ENCODE measurements at places on chromosomes 1 and 21.

- DNase-seq, result no peak
Measured at GRCh38 chr1:203675596-203676347, 49.1 kb downstream of the ATP2B4 start.

GRCh38 chr21:41185802-41186201, 17.8 kb downstream of the BACE2 start:
- DNase-seq, result no peak

GRCh38 chr1:215657047-215657446, 89.9 kb downstream of the KCTD3 start:
- no peak for DNase-seq

GRCh38 chr1:23799570-23800399, 769 bp downstream of the GALE start:
- DNase-seq, result no peak

DNA sequence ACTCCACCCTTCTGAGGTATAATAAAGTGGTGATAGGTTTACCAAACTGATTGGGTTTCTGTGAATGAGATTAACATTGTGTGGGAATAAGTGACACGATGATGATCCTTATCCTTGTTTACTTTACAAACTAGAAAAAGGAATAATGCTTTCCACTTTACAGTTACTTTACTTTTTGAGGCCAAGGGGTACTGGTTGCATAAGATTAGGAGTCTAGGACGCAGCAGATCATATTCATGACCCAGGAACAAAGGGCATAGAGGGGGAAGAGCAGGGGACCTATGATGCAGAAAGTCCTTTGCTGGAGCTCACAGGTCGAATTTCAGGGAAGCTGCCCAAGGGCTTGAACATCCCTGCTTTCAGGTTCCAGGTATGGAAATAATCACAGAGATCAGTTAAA, 20.4 kb downstream of the FGGY start:
- no peak for DNase-seq

- DNase-seq, result no peak
Measured at GRCh38 chr1:40076895-40077312, 20.1 kb downstream of the PPT1 start.

DNA sequence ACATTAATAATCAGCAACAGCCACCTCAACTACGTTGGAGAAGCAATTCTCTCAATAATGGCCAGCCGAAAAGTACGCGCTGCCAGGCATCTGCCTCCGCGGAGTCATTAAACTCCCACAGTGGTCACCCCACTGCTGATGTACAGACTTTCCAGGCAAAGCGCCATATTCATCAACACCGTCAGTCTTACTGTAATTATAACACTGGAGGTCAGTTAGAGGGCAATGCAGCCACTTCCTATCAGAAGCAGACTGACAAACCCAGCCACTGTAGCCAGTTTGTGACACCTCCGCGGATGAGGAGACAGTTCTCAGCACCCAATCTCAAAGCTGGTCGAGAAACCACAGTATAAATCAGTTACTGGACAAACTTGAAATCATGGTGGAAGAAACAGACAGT, 93.9 kb downstream of the KIF1B start:
- no peak for DNase-seq

DNA sequence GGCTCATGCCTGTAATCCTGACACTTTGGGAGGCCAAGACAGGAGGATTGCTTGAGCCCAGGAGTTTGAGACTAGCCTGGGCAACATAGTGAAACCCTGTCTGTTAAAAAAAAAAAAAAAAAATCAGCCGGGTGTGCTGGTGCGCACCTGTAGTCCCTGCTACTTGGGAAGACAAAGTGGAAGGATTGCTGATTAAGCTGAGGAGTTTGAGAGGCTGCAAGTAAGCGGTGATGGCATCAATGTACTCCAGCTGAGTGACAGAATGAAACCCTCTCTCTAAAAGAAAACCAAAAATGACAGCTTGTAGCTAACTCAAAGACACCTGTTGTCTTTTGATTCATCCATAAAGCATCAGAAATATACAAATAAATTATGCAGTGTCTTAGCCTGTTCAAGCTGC, 31.8 kb downstream of the SIPA1L2 start:
- no peak for DNase-seq

DNA sequence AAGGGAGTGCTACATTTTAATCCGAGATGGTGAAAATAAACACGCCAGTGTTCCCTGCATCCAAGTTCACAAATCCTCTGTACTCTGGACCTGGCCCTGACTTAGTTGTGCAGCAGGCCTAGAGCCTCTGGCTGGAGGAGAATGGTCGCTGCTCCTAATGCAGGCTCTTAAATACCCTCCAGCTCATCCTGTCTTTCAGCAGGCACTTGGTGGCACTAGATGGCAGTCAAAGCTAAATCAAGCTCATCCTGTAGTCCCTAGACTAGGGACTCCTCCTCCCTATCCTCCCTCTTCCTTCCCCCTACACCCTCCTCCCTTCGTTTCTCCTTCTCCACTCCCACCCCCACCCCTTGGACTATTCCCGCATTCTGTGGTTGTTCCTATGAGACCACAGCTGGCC, 41.6 kb upstream of the MTR start:
- no peak for DNase-seq

GRCh38 chr1:26034504-26035202, 11.3 kb downstream of the SLC30A2 start:
- no peak for DNase-seq

GRCh38 chr1:153260585-153261280, 1.2 kb downstream of the LORICRIN start:
- no peak for DNase-seq

GRCh38 chr1:6972399-6972798, 187.1 kb downstream of the CAMTA1 start:
- no peak for DNase-seq

DNA sequence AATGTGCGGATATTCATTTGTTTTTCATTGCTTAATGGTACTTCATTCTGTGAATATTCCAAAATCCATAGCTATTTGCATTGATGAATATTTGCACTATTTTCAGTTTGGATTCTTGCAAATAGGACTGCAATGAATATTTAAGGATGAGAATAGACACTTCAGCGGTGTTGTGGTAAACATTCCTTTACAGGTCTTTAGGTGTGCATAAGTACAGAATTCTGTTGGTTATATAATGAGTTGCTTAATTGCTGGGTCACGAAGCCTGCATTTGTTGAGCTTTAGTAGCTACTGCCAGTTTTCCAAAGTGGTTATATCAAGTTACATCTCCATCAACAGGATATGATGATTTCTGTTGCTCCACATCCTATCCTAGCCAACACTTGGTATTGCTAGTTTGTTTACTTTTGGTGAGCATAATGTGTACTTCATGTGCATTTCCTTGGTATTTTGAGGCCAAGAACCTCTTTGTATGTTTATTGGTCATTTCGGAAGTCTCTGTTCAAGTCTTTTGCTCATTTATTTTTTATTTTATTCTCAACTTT, 64.2 kb upstream of the CYYR1 start:
- no peak for DNase-seq

DNA sequence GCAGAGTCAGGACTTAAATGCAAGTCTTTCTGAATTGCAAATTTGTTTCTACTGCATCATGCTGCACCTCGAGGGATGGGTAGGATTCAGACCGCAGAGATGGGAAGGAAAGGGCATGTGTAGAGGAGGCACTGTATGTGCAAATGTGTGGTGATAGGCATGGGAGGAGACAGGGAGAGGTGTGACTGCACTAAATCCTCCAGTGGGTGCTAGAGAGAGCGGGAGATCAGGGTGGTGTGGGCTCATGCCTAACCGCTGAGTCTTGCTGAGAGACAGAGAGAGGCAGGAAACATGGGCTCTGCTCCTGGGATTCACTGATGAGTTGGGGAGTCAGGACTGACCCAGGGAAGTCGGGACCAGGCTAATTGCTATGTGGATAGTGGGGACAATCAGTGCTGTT, 61.1 kb downstream of the PTPRU start:
- no peak for DNase-seq

- no peak for DNase-seq
Measured at GRCh38 chr21:43845386-43845785, 19.6 kb upstream of the AGPAT3 start.

GRCh38 chr1:178262120-178262500, 168.2 kb downstream of the RASAL2 start:
- DNase-seq, result no peak

DNA sequence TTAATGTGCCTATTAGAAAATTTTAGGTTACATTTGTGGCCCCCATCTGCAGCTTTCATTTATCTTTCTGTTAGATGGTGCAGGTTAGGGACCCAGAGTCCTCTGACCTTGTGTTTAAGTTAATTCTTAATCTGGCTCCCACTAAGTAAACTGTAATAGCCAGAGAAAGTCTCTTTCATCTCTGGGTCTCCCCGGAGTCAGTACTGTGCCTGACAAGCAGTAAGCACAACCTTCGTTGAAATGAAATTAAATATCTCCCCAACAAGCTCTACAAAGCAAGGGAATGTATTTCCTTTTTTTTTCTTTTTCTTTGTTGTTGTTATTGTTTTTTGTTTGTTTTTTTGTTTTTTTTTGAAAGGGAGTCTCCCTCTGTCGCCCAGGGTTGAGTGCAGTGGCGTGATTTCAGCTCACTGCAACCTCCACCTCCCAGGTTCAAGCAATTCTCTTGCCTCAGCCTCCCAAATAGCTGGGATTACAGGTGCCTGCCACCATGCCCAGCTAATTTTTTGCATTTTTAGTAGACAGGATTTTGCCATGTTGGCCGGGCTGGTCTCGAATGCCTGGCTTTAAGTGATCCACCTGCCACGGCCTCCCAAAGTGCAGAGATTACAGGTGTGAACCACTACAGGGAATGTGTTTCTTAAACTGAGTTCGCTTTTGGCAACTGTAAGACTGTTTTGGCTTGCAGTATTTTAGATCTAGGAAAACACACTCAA, 81.6 kb downstream of the HHIPL2 start:
- no peak for DNase-seq

GRCh38 chr1:197559244-197559643, 216.0 kb downstream of the DENND1B start:
- DNase-seq, result no peak

DNA sequence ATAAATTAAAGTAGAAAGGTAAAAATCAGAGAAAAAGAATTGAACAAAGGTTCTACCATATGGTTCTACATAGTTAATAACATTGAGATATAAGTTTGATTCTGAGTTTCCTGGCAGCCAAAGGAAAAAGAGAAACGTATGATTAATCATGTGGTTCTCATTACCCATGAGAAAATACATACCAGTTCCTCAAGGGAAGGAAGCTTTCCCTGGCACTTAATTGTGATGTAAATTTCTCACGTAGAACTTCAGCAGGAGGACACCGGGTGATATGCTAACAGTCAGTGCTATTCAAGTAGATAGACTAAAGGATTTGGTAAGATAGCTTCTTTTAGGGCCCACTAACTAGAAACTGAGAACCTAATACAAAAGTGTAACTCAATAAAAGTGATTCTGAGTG, 218.5 kb downstream of the NFIA start:
- DNase-seq, result no peak

- DNase-seq, result no peak
Measured at GRCh38 chr1:98211271-98211845, 290.5 kb upstream of the DPYD start.

DNA sequence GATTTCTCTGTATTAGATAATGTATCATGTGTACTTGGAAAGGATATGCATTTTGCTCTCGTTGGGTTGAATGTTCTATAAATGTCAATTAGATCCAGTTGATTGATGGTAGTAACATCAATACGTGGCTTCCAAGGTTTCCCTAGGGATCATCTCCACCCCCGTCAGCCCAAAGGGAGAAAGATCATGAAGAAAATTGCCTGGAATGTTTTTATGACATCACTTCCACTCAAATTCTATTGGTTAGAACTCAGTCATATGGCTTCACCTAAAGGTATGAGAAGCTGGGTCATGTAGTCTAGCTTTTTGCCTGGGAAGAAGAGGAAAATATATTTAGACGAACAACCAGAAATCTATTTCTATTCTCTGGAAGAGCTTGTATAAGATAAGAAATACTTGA, at the start of gene C1orf185:
Gene C1orf185, plus strand, starts transcription at position 253 of the 400 bp plus-strand sequence. Its CDS starts 6 bp downstream, at position 259.
- no peak for DNase-seq

DNA sequence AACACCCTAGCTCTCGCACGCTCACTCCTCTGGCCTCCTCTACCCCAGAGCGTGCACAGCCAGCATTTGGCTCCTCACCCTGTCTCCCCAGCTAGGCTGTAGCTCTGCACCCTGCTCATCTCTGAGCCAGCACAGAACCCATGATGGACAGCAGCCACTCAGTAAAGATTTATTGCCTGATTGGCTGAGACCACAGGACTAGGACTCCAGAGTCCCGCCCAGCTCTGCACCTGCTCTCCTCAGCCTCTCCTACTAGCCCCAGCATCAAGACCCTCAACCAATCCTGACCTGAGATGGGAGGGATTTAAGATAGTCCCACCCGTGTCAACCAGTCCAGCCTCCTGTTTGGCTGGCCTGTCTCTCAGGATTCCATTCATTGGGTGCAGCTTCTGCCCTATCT, 9.3 kb downstream of the C1QB start:
- DNase-seq, result no peak

- DNase-seq, result no peak
Measured at GRCh38 chr1:72485801-72486200, 203.5 kb upstream of the NEGR1 start.

- DNase-seq, result no peak
Measured at GRCh38 chr1:118217141-118217838, 32.3 kb upstream of the SPAG17 start.

GRCh38 chr1:220732621-220733020, 15.5 kb upstream of the MTARC2 start:
- DNase-seq, result no peak

- peak; percentile 59 for DNase-seq
Measured at GRCh38 chr1:41416552-41417334, 55.5 kb downstream of the FOXO6 start.

DNA sequence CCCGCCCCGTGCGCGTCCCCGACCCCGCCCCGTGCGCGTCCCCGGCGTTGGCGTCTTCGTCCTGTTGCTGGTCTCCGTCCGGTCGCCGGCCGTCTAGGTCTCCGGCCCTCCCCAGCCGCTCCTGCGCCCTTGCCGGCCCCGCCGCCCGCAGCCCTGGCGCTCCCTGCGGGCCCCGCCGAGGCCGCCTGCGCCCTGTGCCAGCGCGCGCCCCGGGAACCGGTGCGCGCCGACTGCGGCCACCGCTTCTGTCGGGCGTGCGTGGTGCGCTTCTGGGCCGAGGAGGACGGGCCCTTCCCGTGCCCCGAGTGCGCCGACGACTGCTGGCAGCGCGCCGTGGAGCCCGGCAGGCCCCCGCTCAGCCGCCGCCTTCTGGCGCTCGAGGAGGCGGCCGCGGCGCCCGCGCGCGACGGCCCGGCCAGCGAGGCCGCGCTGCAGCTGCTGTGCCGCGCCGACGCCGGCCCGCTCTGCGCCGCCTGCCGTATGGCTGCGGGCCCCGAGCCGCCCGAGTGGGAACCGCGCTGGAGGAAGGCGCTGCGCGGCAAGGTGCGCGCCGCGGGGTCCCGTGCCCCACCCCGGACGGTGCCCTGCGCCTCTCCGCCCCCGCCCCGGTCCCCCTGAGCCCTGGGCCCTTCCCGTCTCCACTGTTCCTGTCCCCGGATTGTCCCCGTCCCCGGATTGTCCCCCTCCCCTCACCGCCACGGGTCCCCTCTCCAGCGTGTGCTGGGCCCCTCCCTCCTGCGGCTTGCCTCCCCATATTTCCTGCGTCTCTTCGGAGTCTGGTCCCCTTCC, at the start of gene RNF187:
Gene RNF187, plus strand, starts transcription at position 47 of the 789 bp plus-strand sequence.
- DNase-seq, result no peak

DNA sequence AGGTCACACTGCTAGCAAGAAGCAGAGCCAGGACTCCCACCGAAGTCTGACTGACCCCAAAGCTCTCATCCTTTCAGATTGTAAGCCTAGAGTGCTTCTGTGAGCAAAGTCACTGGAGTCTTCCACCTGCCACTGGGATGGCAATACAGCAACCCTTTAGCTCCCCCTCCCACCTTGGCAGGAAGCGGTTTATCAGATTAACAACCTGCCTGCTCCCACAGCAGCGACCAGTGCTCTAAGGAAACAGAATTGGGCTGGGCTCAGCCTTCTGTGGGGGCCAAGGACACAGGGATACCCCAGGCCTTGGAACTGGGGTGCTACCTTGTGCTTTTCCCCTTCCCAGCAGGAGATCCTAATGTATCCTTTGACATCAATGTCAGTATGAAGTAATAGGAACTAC, 76.0 kb downstream of the GFI1 start:
- DNase-seq, result peak; percentile 14
